B cell (primary cell): ENCODE measurements at places on chromosomes 2 and 18.

GRCh38 chr18:45571714-45572113, 43.6 kb upstream of the SLC14A2 start:
- DNase-seq: no peak

DNA sequence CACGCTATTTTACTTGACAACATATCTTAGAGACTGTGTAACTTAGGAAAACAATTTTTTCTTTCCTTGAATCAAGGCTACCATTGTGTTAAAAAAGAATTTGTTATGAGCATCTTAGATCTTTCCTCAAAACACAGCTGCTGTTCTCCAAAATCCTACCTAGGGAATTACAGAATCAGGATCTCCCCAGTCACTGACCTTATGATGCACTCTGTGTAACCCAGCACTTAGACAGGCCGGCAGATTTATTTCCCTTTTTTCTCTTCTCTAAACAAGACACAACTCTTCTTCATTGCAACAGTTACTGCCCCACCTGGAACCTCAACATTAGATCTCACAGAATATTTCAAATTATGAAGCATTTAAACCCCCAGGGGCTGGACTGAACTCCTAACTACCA, 13.5 kb upstream of the C2orf15 start:
- DNase-seq: no peak

DNA sequence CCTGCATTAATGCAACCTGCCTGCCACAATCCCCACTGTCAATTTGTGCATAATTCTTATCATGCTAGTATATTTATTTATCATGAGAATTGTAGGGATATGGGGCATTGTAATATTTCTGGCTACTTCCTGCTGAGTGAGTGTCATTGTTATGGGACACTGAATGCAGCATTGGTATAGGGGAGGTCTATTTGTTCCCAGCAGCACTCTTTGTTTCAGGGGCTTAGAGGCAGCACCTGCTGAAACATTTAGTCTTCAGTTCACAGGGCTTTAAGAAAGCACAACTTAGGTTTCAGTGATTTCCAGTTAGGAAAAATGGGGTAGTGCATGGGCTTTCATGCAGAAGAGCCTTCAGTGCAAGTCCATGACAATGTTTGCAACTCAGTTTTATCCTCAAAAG, 23.6 kb downstream of the SULT1C3 start:
- DNase-seq: no peak

- no peak for DNase-seq
These were observed 155.6 kb upstream of the NOL4 start for GRCh38 chr18:34380326-34380725.

DNA sequence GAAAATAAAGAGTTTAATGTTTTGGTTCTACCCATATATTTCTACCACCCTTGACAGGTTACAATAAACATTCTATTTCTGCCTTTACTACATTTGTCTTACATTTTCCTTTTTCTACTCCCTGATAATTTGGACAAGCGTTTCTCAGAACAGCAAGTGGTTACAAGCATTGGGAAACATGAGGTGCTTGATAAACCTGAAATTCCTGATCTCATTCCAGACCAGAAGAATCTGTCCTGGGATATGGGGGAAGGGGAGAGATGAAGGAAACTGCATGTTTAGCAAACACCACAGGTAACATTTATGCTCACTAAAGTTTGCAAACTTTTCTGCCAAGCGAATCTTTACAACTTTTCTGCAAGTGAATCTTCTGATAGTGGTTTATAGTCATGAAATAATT, 28.3 kb upstream of the DSC1 start:
- DNase-seq: no peak

DNA sequence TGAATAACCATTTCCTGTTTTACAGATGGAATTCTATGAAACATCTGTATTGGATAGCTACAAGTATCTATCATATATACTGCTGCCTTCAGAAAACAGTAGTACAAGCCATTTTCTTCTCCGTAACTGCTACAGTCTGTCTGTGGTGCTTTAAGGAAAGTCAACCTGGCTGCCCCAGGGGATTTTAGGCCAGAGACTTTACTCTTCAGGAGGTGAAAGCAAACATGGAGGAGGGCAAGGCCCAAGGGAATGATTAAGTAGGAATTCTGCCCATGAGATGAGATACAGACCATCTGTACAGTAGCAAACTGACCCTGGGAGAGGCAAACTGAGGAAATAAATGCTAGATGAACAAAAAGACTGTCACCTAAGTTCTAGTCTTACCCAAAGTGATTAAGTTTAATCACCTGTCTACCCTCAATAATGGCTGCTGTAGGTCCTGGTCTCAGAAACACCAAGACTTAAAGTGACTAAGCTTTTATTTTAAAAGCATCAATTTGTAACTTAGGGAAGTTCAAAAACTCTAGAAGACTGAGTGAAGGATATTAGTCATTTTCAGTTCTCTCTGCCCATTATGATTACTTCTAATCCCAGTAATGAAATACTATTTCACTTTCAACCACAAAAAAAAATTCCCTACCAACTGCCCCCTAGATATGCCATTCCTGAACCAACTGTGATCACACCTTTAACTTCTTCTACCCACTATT, 14.8 kb downstream of the MBD2 start:
- DNase-seq: peak; percentile 18
